ENCODE measurements at places on chromosomes 6 and 20. TPM values are rescaled to one million over a fixed set of nuclear protein-coding genes. Genes with fewer than 3 reads are reported as not detected.
A peak's percentile ranks its signal among the peaks of the same experiment; 100 is the strongest.

DNA sequence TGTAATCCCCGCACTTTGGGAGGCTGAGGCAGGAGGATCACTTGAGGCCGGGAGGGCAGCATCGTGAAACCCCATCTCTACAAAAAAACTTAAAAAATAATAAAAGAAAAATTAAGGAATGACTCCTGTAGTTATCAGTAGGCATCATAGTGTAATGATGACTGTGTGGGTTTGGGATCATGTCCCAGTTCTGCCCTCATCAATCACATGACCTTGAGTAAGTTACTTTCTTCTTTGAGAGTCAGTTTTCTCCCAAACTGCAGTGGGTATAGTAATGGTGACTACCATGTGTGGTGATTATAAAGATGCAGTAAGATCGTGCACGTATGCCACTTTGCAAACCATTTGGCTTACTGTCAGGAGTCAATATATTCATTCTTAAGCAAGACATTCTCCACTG lies 89.2 kb downstream of the TXNDC5 start:
- H3K36me3 ChIP-seq: no peaks in the 10 kb centered on the region
- no peaks in the 10 kb centered on the region for H3K27me3 ChIP-seq
- H3K4me3 ChIP-seq: no peak overlapping the region
- no peak for DNase-seq
- H3K27ac ChIP-seq: no peak overlapping the region

- H3K4me3 ChIP-seq: no peak overlapping the region
- no peak overlapping the region for H3K27ac ChIP-seq
- H3K27me3 ChIP-seq: no peaks in the 10 kb centered on the region
- no peaks in the 10 kb centered on the region for H3K4me1 ChIP-seq
- DNase-seq: no peak
Observed at GRCh38 chr20:48332555-48332954, 495.2 kb downstream of the PREX1 start.

Gene SLA2
- 0.99 TPM for total RNA-seq

Gene CPNE5
- total RNA-seq: 7.9 TPM

DNA sequence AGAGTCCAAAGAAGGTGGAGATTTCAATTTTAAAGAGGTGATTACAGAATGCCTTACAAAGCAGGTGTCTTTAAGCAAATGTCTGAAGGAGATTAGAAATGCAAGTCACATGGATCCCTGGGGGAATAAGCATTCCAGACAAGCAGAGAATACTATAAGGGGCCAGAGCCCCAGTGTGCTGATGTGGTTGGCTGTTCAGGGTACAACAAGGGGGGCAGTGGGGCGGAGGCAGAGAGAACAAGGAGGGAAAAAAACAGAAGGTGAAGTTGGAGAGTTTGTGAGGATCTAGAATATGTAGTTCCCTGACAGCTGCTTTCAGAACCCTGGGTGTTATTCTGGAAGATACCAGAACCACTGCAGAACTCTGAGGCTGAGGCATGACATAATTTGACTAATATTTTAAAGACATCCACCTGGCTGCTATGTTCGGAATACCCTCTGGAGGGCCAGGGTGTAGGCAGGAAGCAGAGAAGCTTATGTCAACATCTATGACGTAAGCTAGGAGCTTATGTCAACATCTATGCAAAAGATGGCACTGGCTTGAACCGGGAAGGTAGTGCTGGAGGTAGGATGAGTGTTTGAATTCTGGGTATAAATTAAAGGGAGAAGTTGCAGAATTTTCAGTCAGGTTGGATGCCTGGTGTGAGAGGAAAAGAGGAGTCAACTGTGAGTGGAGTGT lies 276.3 kb upstream of the AGPAT4 start:
- no peak overlapping the region for H3K27ac ChIP-seq
- no peak overlapping the region for H3K4me3 ChIP-seq
- H3K4me1 ChIP-seq: no peaks in the 10 kb centered on the region
- no peak for DNase-seq
- no peaks in the 10 kb centered on the region for H3K27me3 ChIP-seq

DNA sequence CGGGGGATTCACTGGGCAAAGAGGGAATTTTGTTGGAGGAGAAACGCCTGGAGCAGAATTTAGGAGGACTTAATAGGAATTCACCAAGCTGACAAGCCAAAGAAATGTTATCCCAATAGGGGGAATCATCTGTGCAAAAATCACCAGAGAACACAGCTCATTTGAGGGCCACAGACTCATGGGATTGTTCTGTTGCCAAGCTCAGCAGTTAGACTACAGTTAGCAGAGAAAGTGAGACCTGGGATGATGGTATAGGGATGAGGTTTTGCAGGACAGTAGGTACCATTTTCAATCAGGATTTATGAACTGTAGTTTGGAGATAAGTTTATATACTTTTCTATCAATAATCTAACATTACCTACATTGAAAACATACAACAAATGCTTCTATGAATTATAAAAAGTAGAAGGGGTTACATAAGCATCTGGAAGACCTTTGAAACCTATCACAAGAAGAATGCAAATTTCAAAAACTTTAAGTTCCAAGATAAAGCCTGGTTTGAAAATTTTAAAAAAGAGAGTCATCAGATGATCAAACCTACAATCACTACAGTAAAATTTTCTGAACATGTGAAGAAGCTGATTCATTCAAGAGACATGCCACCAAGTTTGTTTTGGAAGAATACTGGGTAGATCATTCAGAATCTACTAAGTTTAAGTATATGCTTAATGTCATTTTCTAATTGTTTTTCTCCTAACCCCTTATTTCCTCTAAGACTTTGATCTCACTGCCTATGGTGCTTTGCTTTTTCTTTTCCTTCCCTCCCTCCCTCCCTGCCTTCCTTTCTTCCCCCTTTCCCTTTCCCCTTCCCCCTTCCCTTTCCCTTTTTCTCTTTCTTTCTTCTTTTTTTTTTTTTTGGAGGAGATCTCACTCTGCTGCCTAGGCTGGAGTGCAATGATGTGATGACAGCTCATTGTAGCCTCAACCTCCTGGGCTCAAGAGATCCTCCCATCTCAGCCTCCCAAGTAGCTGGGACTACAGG lies 81.5 kb downstream of the KIF13A start:
- H3K4me3 ChIP-seq: no peak overlapping the region
- H3K27me3 ChIP-seq: no peaks in the 10 kb centered on the region
- DNase-seq: no peak
- no peaks in the 10 kb centered on the region for H3K36me3 ChIP-seq

Gene KIFC1
- 2.0 TPM for total RNA-seq

DNA sequence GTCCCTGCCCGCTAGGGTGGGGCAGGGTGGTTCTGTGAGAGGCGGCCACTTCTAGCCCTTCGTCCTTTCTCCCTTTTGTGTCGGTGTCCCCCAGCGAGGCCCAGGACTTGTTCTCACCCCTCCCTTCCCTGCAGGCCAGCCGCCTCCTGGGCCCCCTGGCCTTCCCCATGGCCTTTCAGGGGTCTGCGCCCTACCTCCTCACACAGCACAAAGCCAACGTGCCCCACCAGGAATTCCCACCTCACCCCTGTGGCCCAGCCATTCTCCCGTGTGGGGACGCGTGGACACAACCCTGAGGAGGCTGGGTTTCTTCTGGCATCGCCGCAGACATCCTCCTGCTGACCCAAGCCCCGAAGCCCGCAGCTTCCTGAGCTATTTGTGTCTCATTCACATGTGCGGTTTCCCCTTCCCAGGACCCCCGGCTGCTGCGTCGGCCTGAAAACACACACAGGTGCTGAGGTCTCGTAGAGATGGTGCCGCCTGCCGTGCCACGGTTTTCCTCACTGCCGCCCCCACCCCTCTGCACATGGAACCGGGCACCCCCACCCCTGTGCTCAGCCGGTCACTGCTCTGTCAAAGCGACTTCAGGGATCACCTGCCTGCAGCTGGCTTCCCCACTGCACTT lies 375.8 kb downstream of the CDH4 start:
- H3K27ac ChIP-seq: no peak overlapping the region
- no peak for DNase-seq
- H3K4me3 ChIP-seq: no peak overlapping the region
- no peaks in the 10 kb centered on the region for H3K4me1 ChIP-seq
- H3K36me3 ChIP-seq: no peaks in the 10 kb centered on the region

Gene NOX3
- total RNA-seq: not detected

Gene COX7A2
- 312 TPM for total RNA-seq

DNA sequence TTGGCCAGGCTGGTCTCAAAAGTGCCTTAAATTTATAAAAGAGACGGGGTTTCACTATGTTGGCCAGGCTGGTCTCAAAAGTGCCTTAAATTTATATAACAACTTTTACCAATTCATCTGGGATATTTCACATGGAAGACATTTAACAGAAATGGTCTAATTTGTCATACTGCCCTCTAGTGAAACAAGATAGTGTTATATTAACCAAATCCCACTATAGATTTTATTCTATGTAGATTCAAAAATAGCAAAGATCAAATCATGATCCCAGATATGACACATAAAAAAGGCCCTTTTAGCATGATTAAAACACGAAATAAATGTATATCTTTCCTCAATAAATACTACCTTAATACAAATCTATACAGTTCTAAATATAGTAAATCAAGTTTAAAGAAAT lies 102.8 kb upstream of the TFAP2D start:
- H3K4me1 ChIP-seq: no peaks in the 10 kb centered on the region
- H3K27ac ChIP-seq: no peak overlapping the region
- H3K36me3 ChIP-seq: no peaks in the 10 kb centered on the region
- no peak for DNase-seq
- H3K4me3 ChIP-seq: no peak overlapping the region

DNA sequence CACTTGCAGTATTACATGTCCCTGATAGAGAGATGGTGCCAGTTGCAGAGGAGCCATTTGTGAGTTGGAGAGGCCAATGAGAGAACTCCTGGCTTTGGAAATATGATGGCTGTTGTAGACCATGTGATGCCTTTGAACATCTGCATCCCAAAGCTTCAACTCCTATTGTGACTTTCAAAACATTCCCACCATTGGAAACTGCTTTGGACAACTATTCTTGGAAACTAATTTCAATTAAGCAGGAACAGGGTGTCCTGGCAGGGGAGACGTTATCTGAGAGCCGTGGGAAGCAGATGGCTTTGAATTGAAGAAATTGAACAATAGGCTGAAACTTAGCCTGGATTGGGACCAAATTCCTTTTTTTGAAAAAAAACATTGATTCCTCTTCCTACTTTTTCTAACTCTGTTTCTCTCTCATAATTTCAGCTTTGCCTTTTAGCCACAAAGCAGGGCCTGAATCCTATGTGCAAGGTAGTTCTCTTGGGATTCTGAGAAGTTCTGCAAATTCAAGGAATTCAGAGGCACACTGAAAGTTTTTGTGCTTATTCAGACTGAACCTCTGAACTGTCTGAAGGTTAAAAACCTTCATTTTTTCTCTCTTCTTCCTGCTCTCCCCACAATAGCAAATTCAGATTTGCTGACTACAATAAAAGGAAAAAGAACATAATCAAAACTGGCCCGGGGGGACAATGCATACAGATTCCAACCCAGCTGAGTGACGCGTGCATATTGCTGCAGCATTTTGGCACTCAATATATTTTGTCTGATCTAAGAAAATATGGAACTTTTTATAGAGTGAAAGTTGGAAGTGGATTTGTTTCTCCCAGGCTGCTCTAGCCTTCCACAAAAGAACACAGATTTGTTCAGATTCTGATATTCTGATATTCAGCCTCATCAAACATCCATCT lies 720.4 kb upstream of the CHD6 start:
- no peaks in the 10 kb centered on the region for H3K27me3 ChIP-seq
- no peak for DNase-seq
- H3K36me3 ChIP-seq: no peaks in the 10 kb centered on the region
- no peak overlapping the region for H3K27ac ChIP-seq

Gene SCUBE3
- 57.6 TPM for total RNA-seq

DNA sequence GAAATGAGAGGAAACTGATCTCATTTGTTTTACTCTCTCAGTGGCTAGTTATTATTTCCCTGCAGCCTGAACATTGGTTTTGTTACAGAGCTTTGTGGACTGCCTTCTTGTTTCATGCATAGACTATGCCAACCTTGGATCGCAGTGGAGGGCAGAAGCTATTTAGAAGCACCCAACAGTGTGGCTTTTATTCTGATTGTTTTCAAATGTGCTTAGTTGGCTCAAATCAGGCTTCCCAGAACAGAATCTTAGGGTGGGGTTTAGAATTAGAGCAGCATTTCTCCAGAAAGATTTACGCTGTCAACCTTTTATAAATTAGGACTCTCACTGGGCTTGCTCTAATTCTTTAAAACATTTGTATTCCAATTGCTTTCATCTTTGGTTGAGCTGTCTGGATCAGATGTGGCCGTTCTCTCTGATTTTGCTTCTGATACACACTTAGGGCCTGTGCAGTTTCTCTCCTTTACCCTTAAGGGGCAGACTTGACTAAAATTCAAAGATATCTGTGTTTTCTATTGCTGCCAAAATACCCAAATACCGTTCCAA lies 210.3 kb downstream of the BCKDHB start:
- no peaks in the 10 kb centered on the region for H3K36me3 ChIP-seq
- H3K27ac ChIP-seq: no peak overlapping the region
- no peak for DNase-seq

DNA sequence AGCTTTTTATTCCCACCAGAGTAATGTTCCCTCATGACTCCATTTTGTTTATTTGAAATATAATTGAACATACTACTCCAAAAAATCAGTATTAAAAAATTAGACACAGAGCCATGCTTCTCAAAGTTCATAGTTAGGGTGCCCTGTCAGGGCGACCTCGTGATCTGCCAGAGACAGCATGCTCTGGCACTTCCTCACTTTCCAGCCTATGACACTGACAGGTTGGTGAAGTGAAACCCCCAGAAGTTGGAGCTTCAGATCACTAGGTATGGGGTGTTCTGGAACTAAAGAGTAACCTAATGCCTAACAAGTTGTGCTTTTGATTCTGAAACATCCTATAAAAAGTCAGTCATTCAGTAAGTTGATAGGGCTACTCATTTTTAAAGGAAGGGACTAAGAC lies 93.0 kb downstream of the TBC1D7 start:
- H3K4me1 ChIP-seq: peaks cover 5% of the 10 kb centered on the region
- H3K4me3 ChIP-seq: no peak overlapping the region
- H3K27ac ChIP-seq: no peak overlapping the region
- peaks cover 3% of the 10 kb centered on the region for H3K36me3 ChIP-seq
- no peak for DNase-seq
- H3K27me3 ChIP-seq: no peaks in the 10 kb centered on the region

Gene FAXC
- 4.4 TPM for total RNA-seq

DNA sequence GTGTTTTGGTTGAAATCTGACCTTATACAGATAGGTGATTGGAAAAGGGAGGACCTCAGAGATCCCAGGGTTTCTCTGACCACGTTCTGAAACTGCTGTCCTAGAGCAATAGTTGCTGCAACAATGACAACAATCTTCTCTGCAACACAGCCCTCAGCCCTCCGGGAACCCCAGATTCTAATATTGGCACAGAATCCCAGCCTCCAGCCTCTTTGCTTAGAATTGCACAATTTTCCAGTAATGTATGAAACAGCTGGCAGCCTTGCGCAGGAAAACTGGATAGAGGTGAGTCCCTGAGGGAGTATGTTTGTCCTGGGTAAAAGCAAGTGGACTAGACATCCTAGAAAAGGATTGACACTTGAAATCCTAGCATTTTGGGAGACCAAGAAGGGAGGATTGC lies 30.4 kb upstream of the PNRC1 start:
- peak; percentile 56 for DNase-seq
- H3K4me3 ChIP-seq: no peak overlapping the region
- H3K27me3 ChIP-seq: no peaks in the 10 kb centered on the region
- H3K27ac ChIP-seq: no peak overlapping the region

GRCh38 chr20:20505554-20505953 lies 137.7 kb downstream of the INSM1 start:
- H3K36me3 ChIP-seq: peaks cover 8% of the 10 kb centered on the region
- H3K4me1 ChIP-seq: no peaks in the 10 kb centered on the region
- no peak overlapping the region for H3K27ac ChIP-seq

Gene KCNK5
- 5.2 TPM for total RNA-seq

- no peaks in the 10 kb centered on the region for H3K27me3 ChIP-seq
- H3K4me3 ChIP-seq: no peak overlapping the region
- no peaks in the 10 kb centered on the region for H3K36me3 ChIP-seq
- no peak for DNase-seq
Observed at GRCh38 chr6:1856381-1856780, 246.7 kb downstream of the FOXC1 start.

Data from aorta (tissue), 5 donors.